ENCODE measurements at places on chromosomes 5 and 9.

DNA sequence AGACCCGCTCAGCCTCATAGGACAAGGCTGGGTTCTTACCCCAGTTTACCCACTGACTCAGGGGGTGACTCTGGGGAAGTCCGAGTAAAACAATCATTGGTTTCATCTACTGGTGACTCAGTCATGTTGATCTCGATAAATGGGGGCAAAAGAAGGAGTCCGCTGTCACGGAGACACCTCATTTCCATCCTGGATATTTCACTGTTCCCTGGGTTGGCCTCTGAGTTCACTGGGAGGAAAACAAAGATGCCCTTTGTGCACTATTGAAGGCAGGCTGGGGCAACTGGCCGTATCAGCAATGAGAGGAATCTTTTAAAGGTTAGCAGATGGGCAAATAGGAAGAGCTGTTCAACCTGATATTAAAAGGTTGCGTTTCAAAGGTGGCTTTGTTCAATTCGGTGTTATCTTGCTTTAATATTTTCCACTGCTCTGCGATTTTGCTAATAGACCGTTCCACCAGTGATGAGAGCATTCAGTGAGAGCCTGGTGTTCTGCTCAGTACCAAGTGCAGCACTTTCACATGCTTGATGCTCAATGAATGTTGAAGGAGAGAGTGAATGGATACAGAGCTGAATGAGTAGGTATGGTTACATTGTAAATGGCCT lies 110.2 kb upstream of the EGFLAM start:
- DNase-seq, result no peak

DNA sequence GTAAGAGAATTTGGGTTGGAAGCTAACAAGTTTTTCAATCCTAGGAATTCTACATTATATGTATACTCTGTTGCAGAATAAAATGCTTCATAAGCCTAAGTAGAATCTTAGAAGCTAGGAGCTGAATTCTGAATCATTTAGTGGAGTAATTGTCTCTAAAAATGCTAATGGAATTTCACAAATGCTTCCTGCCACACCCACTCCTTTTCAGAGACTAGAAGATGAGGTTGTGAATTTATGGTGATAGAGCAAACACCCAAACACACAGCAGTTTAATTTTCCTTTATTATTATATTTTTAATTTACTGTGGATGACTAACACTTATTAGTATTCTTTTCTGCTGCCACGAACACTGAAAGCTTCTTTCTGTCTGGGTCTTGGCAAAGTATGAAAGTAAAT lies 208.0 kb upstream of the PDE4D start:
- DNase-seq, result peak; percentile 24

GRCh38 chr5:180839935-180840334 lies 21.1 kb downstream of the ZFP62 start:
- DNase-seq, result no peak

GRCh38 chr5:169717288-169717687 lies 80.2 kb downstream of the DOCK2 start:
- peak; percentile 98 for DNase-seq

- DNase-seq, result peak; percentile 4
These were observed at the start of gene CCDC152 for GRCh38 chr5:42756606-42757601. TSS of gene CCDC152 (plus strand) at chr5:42756818. CDS start at chr5:42759122, 2,304 bp downstream.

DNA sequence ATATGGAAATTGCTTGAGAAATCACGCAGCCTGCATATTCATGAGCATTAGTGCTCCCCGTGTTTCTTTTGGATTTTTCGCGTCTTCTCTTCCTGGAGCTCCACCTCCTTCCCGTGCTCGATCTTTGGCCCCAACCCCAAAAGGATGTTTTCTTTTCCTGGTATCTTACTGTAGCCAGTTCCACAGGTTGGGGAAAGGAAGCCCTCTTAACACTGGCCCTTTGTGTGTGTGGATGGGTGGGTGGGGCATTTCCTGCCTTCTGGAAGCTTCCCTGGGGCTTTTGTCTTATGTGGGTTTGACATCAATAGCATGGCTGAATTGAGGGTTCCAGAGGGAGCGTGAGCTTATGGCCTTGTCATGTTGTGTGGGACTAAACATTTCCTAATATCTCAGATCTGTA lies 21.9 kb downstream of the STXBP1 start:
- DNase-seq, result peak; percentile 14

- no peak for DNase-seq
These were observed 2.0 kb downstream of the GALNT12 start for GRCh38 chr9:98809311-98810101.

DNA sequence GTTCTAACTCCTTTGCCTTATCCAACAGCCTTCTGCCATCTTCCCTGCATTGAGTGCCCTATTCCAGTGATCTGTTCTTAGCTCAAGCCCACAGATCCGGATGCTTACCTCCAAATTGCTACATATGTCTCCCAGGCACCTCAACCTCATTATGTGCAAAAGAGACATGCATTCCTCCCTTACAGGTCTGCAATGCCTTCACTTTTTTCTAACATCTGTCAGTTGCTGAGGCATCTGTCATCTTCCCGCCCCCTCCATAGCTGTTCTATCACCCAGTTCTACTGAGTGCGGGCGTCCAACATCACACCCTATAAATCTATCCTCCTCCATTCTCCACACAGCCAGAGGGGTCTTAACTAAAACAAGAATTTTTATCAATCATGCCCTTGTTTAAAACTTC lies 20.1 kb downstream of the NMRK1 start:
- no peak for DNase-seq

- DNase-seq, result no peak
These were observed 247.9 kb downstream of the DOCK8 start for GRCh38 chr9:462606-463005.

GRCh38 chr9:85940832-85941621 lies at the start of gene NAA35:
TSS of gene NAA35 (plus strand) at chr9:85941146. CDS start at chr9:85942160, 1,014 bp downstream.
- DNase-seq, result peak; percentile 98

GRCh38 chr5:141664733-141665461 lies 13.7 kb upstream of the FCHSD1 start:
- DNase-seq, result peak; percentile 68

DNA sequence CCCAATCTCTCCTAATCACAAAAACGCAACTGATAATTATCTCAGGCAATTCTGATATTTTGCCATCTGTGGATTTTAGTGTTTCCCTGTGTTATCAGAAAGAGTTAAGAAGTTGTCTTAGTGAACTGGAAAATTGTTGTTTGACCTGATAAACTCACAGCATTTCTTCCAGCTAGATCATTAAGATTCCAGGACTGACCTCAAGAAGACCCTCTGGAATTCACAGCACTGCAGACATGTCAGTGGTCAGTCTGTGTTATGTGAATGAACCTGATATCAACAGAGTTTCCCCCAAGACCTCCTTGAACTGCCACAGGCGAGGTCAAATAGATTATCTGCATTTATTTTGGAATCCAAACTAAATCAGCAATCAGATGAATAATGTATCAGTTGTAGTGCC lies 174.7 kb downstream of the FBXL7 start:
- no peak for DNase-seq
